Right lobe of liver (tissue), 6 donors: ENCODE measurements at places on chromosomes 3 and 15. TPM values are rescaled to one million over a fixed set of nuclear protein-coding genes. Genes with fewer than 3 reads are reported as not detected.

DNA sequence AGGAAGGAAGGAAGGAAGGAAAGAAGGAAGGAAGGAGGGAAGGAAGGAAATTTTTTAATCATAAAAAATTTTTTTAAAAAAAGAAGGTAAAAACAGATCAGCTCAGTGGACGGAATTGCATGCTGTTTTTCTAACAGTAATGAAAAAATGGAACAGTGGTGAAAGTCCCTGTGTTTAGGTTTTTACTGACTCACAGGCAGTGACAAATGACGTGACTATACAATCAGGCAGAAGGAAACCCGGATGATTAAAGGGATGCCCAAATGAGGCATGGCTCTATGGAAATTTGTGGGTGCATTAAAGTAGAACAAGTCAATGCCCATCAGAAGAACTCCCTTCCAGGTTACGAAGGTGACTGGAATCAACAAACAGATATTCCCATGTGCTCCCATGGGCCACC, 135.0 kb downstream of the IMPG2 start:
- DNase-seq, result no peak

The SPATA12 gene
- 0.09 TPM for total RNA-seq

The PLAAT1 gene
- total RNA-seq, result 0.31 TPM

The CCDC54 gene
- not detected for total RNA-seq

The ADAMTS17 gene
- total RNA-seq, result 24.0 TPM
